ENCODE measurements at places on chromosomes 3 and 15.
A peak's percentile ranks its signal among the peaks of the same experiment; 100 is the strongest.

DNA sequence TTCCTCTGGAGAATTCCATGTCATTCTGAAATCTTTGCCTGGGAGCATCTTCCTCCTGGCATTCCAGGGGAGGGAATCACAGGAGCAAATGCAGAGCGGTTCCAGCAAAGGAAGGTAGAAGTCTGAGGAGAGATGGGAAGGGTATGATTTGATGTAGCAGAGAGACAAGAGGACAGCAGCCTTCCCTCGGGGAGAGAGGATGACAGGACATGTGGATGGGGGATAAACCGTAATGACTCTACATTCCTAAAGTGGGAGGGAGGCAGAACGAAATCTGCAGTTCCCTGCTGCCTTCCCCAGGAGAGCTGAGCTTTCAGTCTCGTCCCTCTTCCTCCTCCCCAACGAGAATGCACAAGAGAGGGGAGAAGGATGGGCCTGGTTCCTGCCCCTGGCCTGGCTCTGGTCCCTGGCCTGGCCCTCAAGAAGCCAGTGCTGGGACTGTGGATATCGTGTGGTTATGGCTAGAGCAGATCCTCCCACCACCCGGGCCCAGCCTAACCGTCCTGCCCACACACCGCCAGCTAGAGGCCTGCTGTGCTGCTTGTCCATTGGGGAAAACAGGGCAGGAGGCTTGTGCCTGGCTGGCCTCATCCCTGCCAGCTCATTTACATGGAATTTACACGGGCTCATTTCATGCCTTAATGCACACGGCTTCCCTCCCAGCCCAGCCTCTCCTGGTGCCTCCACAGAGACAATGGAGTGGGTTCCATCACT lies 26.6 kb downstream of the SEMA7A start:
- peak; percentile 96 for DNase-seq

GRCh38 chr3:126678693-126679317 lies 23.9 kb upstream of the TXNRD3 start:
- DNase-seq: no peak

DNA sequence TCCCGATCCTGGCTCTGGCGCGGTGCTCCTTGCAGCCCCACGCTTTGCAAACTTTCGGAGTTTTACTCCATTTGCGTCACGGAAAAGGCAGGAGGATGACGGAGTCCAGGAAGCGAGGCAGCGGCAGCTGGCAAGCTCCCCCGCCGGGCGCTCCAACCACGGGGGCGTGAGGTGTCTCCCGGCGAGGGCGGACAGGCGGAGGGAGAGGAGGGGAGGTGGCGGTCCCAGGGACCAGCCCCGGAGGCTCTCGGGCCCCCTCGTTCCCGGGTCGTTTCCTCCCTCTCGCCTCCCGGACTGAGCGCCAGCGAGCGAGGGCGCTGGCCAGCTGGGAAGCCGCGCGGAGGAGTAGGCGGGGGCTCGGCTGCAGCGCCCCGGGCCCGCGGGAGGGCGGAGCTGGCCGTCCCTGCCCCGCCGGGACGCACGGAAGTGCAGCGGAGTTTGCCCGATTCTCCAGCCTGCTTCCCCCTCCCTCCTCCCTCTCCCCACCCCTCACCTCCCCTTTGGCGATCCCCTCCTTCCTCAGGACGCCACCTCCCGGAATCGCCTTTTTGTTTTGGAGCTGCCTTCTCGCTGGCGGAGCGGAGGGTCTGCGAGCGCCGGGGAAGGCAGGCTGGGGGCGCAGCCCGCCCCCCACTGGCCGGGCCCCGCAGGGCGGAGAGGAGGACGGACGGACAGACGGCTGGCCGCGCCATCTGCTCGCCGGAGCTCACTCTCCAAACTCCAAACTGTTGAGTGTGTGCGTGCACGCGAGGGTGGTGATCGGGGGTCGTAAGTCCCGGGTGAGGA lies at the start of gene SNX33:
SNX33 (plus strand) TSS at position 543 of the 786 bp plus-strand sequence. CDS start 1,191 bp downstream, outside the sequence.
- DNase-seq: peak; percentile 85

- DNase-seq: no peak
Observed at GRCh38 chr3:185936273-185936629, 1.6 kb downstream of the TRA2B start.

DNA sequence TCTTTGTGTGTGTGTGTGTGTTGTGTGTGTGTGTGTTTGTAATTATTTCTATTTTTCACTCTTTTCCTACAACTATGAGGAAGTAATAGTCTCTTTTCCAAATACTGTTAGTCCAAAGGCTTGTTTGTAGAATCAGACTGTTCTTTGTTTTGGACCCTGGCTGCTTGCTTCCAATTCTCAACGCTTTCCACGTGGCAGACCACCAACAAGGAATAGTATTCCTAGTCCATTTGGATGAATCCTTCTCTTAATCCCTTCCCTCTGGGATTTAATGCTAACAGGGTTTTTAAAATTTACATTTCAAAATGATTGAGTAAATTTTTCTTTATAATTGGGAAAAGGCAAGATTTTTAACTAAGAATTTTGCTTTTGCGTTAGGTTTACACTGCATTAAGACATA lies 62.7 kb downstream of the ADAMTSL3 start:
- DNase-seq: no peak

DNA sequence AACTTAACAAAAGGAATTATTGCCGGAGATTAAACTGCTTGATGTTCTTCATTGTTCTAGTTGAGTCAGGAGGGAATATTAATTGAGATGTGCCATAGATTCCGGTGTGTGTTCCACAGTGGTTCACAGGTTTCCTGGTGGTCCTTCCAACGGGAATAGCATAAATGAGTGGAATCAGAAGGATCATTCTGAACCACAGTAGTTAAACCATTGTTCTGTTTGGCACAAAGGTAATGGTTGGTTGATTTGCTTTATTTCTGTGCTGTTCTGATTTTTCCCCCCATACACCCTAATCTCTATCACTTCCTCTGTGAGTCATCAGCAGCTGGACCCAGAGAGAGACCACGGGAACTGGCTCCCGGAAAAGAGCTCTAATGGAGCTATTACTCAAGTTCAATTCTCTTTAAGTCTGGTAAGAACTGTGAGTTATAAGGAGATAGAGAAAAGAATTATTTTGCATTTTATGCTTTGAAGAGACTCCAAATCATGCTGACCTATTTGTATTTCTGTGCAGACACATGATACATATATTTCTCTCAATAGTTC lies 627.2 kb downstream of the ZIC1 start:
- DNase-seq: peak; percentile 49

DNA sequence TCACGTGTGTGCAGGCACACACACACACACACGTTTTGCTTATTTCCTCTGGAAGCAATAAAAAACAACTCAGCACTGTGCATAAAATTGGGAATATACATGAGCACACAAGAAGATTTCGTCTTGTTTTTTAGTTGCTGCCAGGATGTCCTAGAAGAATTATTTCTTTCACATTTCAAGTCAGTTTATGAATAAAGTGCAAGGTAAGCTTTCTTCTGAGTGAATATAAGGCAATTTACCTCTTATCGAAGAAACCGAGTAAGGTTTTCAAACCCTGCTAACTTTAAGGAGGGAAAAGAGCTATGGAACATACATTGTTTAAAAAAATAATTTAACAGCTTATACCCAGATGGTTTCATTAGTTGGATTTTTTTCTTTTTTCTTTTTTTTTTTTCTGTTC lies 855.4 kb upstream of the NR2F2 start:
- DNase-seq: no peak

DNA sequence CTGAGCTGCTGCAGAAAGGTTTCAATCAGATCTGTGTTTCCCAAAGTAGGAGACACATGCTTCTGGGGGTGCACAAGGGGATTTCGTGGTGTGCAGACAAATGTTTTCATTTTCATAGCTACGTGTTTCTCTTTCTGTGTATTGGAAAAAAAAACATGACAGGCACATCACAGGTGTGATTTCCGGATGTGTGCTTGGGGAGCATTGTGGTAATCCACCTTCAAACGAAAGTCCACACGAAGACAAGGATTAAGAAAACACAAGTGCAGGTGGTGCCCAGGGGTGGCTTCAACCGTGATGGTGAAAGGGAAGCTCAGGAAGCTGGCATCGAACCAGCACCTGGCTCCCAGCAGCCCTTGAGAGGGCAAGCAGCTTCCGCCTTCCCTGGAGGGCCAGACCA lies 164.6 kb upstream of the LINGO1 start:
- DNase-seq: no peak

GRCh38 chr3:40464339-40465110 lies 7.4 kb downstream of the RPL14 start:
- no peak for DNase-seq

- DNase-seq: peak; percentile 30
Observed at GRCh38 chr3:149507491-149508324, 33.2 kb downstream of the TM4SF4 start.

DNA sequence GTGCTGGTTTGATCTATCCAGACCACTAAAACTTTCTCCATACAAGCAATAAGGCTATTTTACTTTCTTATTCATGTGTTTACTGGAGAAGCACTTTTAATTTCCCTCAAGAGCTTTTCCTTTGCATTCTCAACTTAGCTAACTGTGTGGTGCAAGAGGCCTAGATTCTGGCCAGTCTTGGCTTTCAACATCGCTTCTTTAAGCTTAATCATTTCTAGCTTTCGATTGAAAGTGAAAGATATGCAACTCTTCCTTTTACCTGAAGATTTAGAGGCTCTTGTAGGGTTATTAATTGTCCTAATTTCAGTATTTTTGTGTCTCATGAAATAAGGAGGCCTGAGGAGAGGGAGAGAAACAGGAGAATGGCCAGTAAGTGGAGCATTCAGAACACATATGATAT lies 234.8 kb upstream of the GADL1 start:
- no peak for DNase-seq

- no peak for DNase-seq
Observed at GRCh38 chr15:60251300-60252070, 146.3 kb downstream of the ANXA2 start.

GRCh38 chr3:53142986-53143385 lies 12.8 kb upstream of the RFT1 start:
- no peak for DNase-seq

DNA sequence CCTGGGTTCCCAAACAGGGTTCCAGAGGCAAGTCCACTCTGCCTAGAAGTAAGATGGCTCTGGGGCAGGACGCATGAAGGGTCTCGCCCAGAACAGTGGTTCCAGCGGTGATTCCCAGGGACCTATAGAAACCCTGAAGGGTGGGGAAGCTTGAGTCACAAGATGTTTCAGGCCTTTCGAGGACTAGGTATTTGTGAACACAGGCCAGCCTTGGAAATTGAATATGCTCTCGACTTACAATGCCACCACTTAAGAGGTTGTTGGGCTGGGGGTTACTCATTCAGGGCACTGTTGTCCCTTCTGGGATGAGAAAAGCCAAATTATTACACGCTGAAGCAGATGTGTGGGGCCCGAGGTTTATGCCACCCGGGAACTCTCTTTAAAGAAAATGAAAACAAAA lies 152.0 kb downstream of the TJP1 start:
- no peak for DNase-seq

- DNase-seq: no peak
Observed at GRCh38 chr15:39075756-39076341, 505.0 kb upstream of the THBS1 start.

DNA sequence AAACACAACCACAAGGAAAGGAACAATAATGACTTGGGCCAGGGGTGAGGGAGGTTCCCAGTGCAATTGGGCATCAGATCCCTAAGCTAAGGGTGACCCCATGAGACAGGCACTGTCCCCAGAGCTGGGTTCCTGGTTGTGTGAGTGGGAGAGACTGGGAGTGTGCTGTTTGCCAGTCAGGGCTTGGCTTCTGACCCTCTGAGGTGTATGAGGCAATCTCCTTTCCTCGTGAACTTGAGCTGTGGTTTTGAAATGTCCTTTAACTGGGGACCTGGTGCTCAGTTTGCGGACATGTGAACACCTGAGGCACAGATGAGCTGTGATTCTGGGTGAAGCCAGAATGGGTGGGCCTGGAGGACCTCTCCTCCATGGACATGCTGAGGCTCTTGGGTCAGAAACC lies 58.5 kb upstream of the PLXNA1 start:
- DNase-seq: no peak

DNA sequence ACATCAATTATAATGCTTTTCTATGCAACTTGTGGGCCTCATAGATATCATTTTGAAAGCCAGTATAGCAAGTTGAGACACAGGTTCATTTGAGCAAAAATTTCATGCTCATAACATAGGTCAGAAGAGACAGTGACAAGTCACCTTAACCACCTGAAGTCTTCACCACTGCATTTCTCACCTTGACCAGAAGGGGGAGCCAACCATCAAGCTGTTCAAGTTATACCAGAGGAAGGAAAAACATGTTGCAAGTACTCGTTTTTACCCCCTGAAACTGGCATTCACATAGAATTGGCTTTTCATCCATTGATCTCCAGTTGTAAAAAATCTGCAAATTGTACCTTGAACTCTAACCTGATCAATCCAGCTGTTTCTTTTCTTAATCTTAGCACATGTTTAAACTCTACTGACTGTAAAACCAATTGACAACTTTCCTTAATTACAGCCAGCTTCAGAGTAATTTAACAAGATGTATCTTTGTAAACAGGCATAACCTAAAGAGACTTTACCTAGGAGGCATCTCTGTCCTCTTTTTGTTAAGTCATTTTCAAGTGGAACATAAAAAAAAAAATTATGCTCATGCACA lies 1.4 kb downstream of the LMOD3 start:
- peak; percentile 60 for DNase-seq

DNA sequence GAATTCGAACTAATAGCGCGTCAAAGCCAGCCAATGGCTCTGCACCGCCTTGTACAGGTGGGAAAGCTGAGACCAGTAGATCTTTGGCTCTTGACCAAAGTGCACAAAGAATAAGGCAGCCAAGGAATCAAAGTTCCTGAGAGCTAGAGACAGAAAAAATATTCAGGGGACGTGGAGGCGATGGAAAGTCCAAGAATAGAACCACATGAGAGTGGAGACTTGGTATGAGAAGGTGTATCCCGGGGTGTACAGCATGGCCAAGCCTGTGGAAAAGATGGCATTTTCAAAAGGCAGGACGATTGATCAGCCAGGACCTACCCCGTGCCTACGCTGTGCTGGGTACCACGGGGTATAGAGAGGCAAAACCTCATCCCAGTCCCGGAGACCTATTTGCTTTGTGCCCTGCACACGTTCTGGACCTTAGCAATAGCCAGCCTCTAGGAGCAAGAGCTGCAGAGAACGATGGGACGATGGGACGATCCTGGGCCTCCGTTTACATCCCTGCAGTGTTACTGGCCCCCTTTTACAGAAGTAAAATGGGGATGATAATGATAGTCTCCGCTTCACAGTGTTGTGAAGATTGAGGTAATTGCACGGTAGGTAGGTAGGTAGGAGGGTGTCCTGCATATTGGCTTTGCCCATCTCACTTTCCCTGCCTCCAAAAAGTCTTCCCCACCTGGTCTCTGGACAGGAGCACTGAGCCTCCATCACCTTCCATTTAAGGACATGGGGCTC lies 583 bp upstream of the RBSN start:
- DNase-seq: no peak

Measured in fibroblast of skin of right biceps (primary cell).